ENCODE measurements at places on chromosomes 16 and 17. TPM values are rescaled to one million over a fixed set of nuclear protein-coding genes. Genes with fewer than 3 reads are reported as not detected.

The FOXL1 gene
- 0.09 TPM for total RNA-seq

The ABHD15 gene
- total RNA-seq: 2.5 TPM

The CSHL1 gene
- total RNA-seq: not detected

The MRPL58 gene
- total RNA-seq: 41.0 TPM

The CCL7 gene
- not detected for total RNA-seq

The ABCC11 gene
- 0.33 TPM for total RNA-seq

DNA sequence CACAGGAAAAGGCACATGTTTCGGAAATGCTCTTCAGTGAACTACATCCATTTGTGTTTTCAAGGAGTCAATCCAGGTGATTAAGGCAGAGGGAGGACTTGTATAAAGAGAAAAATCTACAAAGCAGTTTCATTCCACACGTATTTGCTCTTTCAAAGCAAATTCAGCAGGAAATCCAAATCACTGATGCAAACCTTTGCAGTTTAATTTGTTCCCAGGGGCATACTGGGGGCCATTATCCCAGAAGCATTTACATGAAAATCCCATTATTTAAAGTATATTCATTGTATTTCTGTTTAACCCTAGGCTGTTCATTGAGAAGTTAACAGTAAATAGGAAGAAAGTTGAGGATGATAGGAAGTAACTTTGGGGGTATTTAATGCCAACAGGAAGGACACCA, 147.9 kb downstream of the PMP22 start:
- no peak overlapping the region for H3K27ac ChIP-seq
- no peak for DNase-seq
- H3K4me3 ChIP-seq: no peak overlapping the region
- peaks cover 15% of the 10 kb centered on the region for H3K36me3 ChIP-seq
- no peaks in the 10 kb centered on the region for H3K4me1 ChIP-seq

DNA sequence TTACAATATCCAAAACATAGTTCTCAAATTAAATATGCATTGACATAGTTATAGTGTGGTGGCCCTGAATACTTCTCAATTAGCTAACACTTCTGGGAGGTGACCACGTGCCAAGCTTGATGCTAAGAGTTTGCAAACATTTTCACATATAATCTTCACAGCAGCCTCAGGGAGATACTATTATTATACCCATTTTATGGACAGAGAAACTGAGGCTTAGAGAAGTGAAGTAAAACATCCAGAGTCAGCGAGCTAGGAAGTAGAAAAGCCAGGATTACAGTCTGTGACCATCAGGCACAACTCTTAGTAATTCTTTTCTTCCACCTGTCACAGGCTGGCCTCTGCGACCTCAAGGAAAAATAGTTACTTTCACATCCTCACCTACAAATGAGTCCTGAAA, 102.2 kb upstream of the IRX6 start:
- H3K36me3 ChIP-seq: peaks cover 12% of the 10 kb centered on the region
- DNase-seq: no peak
- no peaks in the 10 kb centered on the region for H3K4me1 ChIP-seq

- H3K36me3 ChIP-seq: peaks cover 6% of the 10 kb centered on the region
- peak; percentile 37 for DNase-seq
- peaks cover 6% of the 10 kb centered on the region for H3K4me1 ChIP-seq
Measured at GRCh38 chr16:75260851-75261589, 9.6 kb upstream of the BCAR1 start.

GRCh38 chr17:30300818-30301217, 9.1 kb upstream of the BLMH start:
- DNase-seq: no peak
- no peaks in the 10 kb centered on the region for H3K4me1 ChIP-seq
- no peaks in the 10 kb centered on the region for H3K36me3 ChIP-seq
- no peaks in the 10 kb centered on the region for H3K27me3 ChIP-seq
- H3K4me3 ChIP-seq: no peak overlapping the region
- H3K27ac ChIP-seq: no peak overlapping the region

GRCh38 chr16:30609002-30609925, 925 bp downstream of the ZNF689 start:
- DNase-seq: peak; percentile 39
- no peak overlapping the region for H3K27ac ChIP-seq
- H3K36me3 ChIP-seq: peaks cover 37% of the 10 kb centered on the region
- no peaks in the 10 kb centered on the region for H3K4me1 ChIP-seq
- peak overlapping the region; percentile 91 for H3K4me3 ChIP-seq
- no peaks in the 10 kb centered on the region for H3K27me3 ChIP-seq

DNA sequence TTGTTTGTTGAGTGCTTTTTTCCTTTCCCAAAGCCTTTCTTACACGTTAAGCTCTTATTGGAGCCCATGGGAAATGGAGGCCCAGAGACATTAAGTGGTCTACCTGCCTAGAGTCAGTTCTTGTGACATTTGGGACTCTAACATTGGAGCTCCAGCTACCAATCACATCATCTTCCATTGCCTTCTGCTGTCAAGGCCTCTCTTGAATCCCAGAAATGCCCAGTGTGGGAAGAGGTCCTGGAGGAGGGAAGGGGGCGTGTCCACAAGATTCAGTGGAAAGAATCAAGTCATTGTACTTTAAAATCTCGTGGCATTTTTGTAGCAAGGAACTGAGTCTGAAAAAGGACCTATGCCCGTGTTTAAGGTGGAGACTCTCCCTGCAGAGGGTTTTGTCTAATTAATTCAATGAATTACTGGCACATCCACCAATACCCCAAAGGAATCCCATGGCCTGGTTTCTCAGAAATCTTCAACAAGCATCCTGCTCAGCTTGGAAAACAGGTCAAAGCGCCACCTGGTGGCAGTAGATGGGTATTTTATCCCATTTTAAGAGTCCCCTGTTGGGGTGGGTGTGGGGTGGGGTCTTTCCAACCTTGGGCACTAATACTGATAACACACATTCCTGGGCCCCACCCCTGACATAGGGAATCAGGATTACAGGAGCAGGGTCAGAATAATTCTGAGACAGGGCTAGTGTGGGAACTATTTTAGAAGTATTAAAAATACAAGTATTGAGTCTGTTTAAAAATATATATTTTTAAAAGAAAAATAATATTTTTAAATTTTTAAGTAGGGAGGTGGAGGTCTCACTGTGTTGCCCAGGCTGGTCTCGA, 24.6 kb downstream of the GPT2 start:
- H3K4me1 ChIP-seq: no peaks in the 10 kb centered on the region
- H3K4me3 ChIP-seq: no peak overlapping the region
- peaks cover 85% of the 10 kb centered on the region for H3K36me3 ChIP-seq
- no peaks in the 10 kb centered on the region for H3K27me3 ChIP-seq
- DNase-seq: peak; percentile 72
- H3K27ac ChIP-seq: no peak overlapping the region

- H3K27ac ChIP-seq: no peak overlapping the region
- peaks cover 3% of the 10 kb centered on the region for H3K36me3 ChIP-seq
- no peak for DNase-seq
Measured at GRCh38 chr17:6507535-6507934, 48.8 kb downstream of the PITPNM3 start.

GRCh38 chr17:58170622-58171021, 3.8 kb downstream of the OR4D2 start:
- H3K27ac ChIP-seq: no peak overlapping the region
- DNase-seq: no peak
- no peaks in the 10 kb centered on the region for H3K27me3 ChIP-seq
- H3K4me3 ChIP-seq: no peak overlapping the region

DNA sequence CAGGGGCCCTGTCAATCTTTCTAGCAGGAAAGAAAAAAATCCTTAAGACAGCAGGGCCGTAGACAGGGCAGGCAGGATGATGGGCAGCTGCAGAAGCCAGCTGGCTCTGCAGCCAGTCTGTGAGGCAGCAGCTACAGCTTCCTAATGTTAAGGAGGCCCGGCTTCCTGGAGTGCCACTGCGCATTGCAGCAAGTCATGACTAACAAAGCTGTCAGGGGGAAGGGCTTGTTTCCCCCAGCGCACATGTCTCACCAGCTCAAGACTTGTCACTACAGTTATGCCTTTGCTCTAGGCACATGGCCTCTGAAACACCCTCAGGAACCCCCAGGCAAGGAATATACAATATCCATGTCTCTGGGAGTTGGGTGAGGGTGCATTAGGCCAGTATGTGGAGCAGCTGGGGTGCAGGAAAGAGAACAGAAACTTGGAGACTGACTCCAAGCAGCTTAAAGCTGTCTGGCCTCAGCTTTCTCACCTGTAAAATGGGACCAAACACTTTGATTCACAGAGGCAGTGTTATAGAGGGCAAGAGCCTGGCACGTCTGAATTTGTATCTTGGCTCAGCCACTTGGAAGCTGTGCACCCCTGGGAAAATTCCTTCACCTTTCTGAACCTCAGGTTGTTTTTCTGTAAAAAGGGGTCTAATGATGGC, 220.0 kb downstream of the HAPSTR1 start:
- H3K4me3 ChIP-seq: no peak overlapping the region
- H3K36me3 ChIP-seq: no peaks in the 10 kb centered on the region
- DNase-seq: peak; percentile 78
- no peaks in the 10 kb centered on the region for H3K27me3 ChIP-seq
- H3K27ac ChIP-seq: no peak overlapping the region

DNA sequence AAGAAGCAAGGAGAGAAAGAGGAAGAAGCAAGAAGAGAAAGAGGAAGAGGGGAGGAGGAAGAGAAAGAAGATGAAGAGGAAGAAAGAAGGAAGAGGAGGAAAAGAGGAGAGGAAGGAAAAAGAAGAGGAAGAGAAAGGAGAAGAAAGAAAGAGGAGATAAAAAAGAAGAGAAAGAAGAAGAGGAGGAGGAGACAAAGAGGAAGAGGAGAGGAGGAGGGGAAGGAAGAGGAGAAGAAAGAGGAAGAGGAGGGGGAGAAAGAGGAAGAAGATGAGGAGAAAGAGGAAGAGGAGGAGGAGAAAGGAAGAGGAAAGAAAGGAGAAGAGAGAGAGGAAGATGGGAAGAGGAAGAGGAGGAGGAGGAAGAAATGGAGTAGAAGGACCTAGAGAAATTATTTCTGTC, 80.4 kb downstream of the CDYL2 start:
- H3K36me3 ChIP-seq: peaks cover 7% of the 10 kb centered on the region
- H3K27me3 ChIP-seq: no peaks in the 10 kb centered on the region

DNA sequence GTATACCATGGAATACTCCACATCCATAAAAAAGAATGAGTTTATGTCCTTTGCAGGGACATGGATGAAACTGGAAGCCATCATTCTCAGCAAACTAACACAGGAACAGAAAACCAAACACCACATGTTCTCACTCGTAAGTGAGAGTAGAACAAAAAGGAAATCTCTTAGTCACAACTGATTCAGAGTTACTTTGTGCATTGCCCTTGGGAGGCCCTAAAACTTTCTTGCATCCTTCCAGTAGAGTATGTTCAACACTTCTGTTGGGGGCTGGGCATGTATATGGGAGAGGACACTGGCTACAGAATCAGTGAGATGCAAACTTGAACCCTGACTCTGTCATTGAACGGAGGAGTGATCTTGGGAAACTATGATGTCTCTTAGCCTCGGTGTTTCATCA, 147.4 kb upstream of the IRX5 start:
- H3K4me1 ChIP-seq: no peaks in the 10 kb centered on the region
- H3K4me3 ChIP-seq: no peak overlapping the region
- H3K27ac ChIP-seq: no peak overlapping the region
- H3K36me3 ChIP-seq: peaks cover 5% of the 10 kb centered on the region

GRCh38 chr17:40150276-40150675, 9.9 kb downstream of the CASC3 start:
- no peak for DNase-seq
- H3K36me3 ChIP-seq: peaks cover 80% of the 10 kb centered on the region
- no peak overlapping the region for H3K4me3 ChIP-seq
- H3K4me1 ChIP-seq: no peaks in the 10 kb centered on the region
- no peak overlapping the region for H3K27ac ChIP-seq

DNA sequence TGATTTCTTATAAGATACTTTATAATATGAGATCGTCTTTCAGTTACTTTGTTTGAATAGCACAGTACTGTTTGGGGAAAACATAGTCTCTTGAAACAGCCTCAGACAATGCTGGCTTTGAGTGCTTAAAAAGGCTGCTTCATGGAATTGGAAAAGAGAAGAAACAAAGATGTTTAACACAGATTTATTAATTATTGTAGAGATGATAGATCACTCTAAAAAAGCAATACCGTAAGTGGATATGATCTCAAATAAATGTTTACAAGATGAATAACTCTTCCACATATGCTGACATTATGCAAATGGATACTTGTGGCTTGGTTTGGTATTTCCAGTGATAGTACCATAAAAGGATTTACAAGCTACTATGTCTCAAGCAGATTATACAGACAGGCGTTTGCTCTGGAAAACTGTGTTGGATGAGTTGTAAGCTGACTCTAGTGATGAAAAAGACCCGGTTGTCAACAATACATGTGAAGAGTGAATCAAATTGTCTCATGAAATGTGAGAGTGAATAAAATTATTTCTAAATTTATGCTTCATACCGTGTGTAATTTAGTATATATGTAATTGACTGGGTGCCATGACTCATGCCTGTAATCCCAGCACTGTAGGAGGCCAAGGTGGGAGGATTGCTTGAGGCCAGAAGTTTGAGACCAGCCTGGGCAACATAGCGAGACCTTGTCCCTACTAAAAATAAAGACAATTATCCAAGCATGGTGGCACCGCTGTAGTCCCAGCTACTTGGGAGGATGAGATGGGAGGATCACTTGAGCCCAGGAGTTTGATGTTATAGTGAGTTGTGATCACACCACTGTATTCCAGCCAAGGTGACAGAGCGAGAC, 105.4 kb downstream of the FTO start:
- DNase-seq: no peak
- no peak overlapping the region for H3K4me3 ChIP-seq

All from H9 (cell line).